CD4-positive, CD25-positive, alpha-beta regulatory T cell (primary cell): ENCODE measurements at places on chromosomes 5 and 9. TPM values are rescaled to one million over a fixed set of nuclear protein-coding genes. Genes with fewer than 3 reads are reported as not detected.

Gene SLU7
- 106 TPM for total RNA-seq

Gene PDZD2
- total RNA-seq = 1.3 TPM

GRCh38 chr9:99231711-99232110 lies 9.6 kb downstream of the SEC61B start:
- no peak for DNase-seq

- DNase-seq = no peak
These were observed 110.1 kb downstream of the FOXD1 start for GRCh38 chr5:73338256-73339050.

Gene LRRC14B
- not detected for total RNA-seq
